Stimulated activated CD8-positive, alpha-beta memory T cell treated with anti-CD3 and anti-CD28 coated beads, Interleukin-7, amount 100 ng/mL, for 48 hours (primary cell): ENCODE measurements at places on chromosomes 7 and 10.

DNA sequence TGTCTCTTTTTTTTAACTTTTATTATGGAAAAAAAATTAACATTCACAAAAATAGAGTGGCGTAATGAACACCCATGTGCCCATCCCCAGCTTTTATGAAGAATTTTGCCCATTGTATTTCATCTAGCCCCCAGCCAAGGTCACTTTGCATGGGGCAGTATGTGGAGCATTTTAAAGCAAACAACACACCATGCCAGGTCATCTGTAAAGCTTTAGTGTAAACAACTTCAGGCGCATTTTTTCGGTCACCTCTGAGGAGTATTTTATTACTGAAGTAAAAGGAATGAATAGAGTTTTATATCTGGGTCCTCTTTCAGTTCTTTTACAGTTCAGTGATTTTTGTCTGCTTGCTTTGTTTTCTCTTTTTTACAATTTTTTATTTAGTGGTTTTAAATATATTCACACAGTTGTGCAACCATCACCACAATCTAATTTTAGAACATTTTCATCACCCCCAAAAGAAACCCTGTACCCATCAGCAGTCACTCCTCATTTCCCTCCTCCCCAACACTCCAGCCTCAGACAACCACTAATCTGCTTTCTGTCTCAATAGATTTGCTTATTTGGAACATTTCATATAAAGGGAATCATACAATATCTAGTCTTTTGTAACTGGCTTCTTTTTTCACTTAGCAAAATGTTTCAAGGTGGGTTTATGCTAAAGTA lies 87.9 kb downstream of the SLC37A3 start:
- no peak for DNase-seq

GRCh38 chr10:5613481-5614154 lies 52.8 kb downstream of the ASB13 start:
- no peak for DNase-seq

- DNase-seq: no peak
Measured at GRCh38 chr10:80204677-80205476, 460 bp downstream of the ANXA11 start.

DNA sequence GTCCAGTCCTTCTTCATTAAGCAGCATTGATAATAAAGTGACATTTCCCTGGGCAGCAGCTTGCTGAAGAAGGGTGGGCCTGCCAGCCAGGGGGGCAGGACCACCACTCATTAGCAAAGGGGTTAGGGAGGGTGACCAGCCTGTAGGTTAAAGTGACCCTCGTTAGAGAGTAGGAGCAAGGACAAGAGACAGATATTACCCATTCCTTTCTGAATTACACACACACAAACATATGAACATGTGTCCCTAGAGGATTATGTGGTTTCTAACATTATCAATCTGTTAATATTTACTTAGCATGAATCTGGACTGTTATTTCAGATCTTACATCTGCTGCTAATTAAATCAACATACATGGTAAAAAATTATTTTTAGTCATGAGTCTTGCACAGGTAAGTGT lies 88.9 kb downstream of the CTTNBP2 start:
- no peak for DNase-seq

DNA sequence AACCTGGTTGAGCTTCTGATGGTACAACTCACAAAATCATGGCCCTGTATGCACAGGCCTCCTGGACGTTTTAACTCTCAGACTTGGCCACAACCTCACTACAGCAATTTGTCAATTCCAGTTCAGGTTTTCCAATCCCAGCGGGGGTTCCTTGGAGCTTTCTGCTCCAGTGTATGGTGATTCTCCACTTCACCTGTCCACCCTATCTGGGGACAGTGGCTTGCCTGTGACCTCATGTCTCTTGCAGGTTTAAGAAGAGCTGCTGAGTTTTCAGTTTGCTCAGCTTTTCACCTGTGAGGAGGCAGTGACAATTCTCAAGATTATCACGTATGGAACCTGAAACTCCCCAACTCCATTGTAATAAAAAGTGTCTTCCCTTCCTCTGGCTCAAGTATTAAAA lies 254.1 kb downstream of the DIP2C start:
- DNase-seq: no peak

DNA sequence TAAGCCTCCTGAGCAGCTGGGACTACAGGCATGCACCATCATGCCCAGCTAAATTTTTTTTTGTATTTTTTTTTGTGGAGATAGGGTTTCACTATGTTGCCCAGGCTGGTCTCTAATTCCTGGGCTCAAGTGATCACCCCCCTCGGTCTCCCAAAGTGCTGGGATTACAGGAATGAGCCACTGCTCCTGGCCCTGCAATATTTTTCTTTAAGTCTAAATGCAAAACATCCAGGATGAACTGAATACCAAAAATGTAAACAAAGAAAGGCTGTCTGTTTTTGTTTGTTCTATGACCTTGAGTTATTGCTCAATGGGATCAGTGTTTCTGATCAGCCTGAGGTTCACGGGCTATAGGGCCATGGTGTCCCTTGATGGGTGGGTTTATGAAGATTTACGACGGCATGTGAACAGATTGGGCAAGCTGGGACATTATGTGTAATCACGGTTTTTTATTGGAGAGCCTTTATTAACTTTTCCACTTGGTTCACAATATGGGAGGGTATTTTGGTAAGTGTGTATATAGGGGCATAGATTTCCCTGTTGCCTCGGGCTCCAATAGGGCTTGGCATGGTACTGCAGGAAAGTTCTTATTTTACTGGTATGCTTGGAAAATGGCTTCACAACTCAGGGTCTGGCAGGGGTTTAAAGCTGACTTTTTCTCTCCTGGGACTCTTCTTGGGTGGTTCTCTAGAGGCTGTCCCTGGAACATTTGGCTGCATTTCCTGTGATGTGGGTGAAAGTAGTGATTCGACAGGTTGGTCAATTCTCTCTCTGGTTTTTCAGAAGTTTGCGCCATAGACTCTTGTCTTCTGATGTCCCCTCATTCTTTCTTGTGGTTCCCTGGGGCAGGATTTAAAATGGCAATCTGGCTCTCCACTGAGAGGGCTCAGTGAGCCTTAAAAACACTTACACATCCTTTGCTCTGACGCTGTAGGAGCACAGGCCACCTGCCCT lies 41.6 kb downstream of the MRPS33 start:
- DNase-seq: no peak

GRCh38 chr10:14801723-14802122 lies 27.0 kb upstream of the FAM107B start:
- no peak for DNase-seq

GRCh38 chr7:31236868-31237267 lies 103.7 kb downstream of the NEUROD6 start:
- no peak for DNase-seq

DNA sequence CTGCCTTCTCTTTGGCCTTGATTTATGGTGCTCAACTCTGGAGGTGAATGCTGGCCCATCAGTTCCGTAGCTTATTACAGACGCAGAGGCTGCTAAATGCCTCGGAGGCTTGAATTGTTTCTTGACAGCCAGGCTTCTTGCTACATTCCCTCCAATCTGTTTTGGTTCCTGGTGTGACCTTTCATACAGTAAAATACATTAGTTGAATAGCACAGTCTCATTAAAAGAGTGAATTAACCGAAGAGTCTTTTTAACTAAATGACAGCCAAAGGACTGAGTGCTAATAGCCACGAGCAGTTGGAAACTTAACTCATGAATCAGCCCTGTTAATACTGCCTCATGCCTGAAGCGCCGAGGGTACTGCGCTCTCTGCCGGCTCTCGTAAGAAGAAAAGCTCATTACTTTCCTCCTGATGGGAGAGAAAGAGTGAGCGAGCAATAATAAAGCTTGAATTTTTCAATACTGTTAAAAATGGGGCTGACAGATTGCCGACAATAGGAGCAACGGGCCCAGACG lies 236.4 kb upstream of the GPR26 start:
- no peak for DNase-seq
